ENCODE measurements at places on chromosomes 5 and 9.

GRCh38 chr5:78889369-78890140 lies 95.6 kb downstream of the ARSB start:
- no peak overlapping the region for H3K4me3 ChIP-seq
- H3K27ac ChIP-seq, result no peak overlapping the region
- H3K4me1 ChIP-seq, result peaks cover 30% of the 10 kb centered on the region
- DNase-seq, result no peak

- H3K27me3 ChIP-seq, result no peaks in the 10 kb centered on the region
- no peaks in the 10 kb centered on the region for H3K4me1 ChIP-seq
- H3K27ac ChIP-seq, result no peak overlapping the region
- DNase-seq, result no peak
- H3K4me3 ChIP-seq, result no peak overlapping the region
- peaks cover 13% of the 10 kb centered on the region for H3K36me3 ChIP-seq
These were observed 18.4 kb downstream of the URM1 start for GRCh38 chr9:128389395-128390149.

DNA sequence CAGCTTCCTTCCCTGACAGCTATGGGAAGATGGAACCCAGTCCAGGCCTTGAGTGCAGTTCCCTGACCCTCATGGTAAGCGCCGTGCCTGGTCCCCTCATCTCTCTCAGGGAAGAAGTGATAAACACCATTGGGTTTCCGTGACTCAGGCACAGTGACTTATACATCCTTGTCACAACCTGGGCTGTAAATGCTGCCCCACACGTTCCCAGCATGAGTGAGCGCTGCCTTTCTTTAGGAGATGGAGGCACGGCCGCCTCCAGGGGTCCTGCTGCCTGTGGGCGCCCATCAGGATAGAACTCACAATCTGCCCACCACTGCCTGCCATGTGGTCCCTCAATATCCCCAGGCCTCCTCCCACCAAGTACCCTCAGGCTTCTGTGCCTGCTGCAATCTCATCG lies 8.3 kb upstream of the NKD2 start:
- H3K4me1 ChIP-seq, result peaks cover 43% of the 10 kb centered on the region
- H3K27me3 ChIP-seq, result peaks cover 82% of the 10 kb centered on the region
- no peaks in the 10 kb centered on the region for H3K36me3 ChIP-seq
- DNase-seq, result peak; percentile 16
- H3K27ac ChIP-seq, result no peak overlapping the region

DNA sequence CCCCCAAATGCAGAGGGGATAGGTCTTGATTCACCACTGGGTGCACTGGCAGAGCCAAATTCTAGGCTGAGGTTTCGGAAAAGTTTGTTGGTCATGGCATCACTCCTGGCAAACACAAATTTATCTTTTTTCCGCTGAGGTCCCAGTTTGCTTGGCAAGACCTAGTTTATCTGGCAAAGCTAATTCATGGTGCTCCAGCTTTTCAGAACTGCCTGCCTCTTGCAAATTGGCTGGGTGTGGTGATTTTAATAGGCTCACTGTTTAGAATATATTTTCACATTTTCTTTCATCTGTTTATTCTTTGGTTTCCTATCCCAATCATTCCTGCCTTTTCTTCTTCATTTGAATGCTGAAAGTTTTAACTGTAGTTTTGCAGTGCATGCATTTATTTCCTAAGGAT lies 50.5 kb upstream of the MAMDC2 start:
- no peaks in the 10 kb centered on the region for H3K4me1 ChIP-seq
- no peak overlapping the region for H3K4me3 ChIP-seq
- H3K27me3 ChIP-seq, result peaks cover 3% of the 10 kb centered on the region
- no peak overlapping the region for H3K27ac ChIP-seq
